ENCODE measurements at places on chromosomes 3 and 15. TPM values are rescaled to one million over a fixed set of nuclear protein-coding genes. Genes with fewer than 3 reads are reported as not detected.

The UBA5 gene
- total RNA-seq, result 32.2 TPM

DNA sequence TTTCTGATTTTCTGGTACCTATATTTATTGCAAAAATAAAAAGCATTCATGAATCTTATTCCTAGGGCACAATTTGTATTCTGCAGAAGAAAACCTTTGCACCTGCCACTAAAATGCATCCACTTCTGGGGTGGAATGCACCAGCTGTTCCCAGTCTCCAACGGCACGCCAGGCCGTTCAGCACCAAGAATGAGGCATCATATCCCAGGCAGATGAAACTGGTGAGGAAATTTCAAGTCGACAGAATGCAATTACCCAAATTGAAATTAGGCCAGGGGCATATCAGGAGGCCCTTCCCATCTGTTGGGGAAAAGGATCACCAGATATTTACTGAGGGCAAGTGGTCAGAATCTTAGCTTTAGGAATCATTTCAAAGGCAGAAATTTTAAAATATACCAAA lies 13.6 kb upstream of the RBMS3 start:
- no peak for DNase-seq

- peak; percentile 25 for DNase-seq
These were observed 32.8 kb upstream of the TSEN2 start for GRCh38 chr3:12451481-12451880.

DNA sequence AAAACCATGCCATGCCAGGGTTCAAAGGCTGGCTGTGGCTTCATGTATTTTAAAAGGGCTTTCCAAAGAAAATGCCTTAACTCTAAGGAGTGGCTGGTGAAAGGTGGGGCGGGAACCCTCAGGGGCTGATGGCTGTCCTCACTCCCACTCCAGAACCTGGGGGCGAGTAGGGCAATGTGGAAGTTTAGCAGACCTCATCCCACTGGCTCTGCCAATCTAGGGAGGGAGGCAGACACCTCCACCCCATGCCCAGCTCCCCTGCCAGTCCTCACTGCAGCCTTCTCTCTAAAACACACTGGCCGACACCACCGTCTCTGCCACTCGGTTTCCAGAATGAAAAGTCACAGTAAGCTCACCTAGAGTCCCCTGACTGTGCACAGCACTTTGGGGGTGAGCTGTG lies 99.5 kb downstream of the TMEM266 start:
- DNase-seq, result no peak

The NR2E3 gene
- not detected for total RNA-seq

GRCh38 chr3:65914032-65914739 lies 124.5 kb downstream of the MAGI1 start:
- DNase-seq, result no peak

DNA sequence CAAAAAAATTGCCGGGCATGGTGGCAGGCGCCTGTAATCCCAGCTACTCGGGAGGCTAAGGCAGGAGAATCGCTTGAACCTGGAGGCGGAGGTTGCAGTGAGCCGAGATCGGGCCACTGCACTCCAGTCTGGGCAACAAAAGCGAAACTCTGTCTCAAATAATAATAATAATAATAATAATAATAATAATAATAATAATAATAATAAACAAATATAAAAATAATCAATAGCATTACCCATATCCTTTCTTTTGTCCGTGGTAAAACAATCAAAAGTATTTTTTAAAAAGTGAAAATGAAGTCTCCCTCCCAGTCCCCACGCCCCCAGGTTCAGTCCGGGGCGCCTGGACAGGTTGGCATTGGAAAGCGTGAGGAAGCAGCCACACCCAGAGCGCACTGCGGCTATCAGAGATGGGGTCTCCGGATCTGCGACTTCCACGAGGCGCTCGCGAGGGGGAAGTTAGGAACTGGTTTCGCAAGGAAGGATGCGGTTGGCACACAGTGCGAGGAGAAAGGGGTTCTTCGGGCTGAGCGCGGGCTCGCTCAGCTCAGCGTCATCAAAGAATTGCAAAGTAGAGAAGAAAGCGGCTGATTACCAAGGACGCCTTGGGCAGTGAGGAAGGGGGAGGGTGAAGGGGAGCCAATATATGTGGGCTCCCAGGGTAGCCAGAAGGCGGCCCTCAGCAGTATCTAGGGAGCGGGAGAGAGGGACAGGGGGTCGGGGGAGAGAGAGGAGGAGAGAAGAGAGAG lies 69.5 kb upstream of the EPHB3 start:
- DNase-seq, result peak; percentile 68

DNA sequence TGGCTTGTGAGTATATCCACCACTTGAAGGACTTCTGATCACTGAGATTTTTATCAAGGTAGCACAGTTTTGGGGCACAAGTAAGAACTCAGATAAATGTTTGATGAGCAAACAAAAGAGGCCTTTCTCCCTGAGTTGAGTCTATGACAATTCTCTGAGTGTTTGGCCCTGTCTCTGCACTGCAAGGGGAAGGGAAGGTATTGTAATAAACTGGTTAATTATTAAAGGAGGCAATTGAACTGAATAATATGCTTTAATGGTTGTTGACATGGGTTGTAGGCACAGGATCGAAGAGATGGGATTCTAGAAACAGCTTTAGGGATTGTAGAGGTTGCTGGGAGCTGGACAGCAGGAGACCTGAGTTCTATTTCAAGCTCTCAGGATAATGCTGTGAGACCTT lies 95.0 kb upstream of the MRPL3 start:
- DNase-seq, result no peak

GRCh38 chr15:77295446-77295845 lies 124.5 kb downstream of the PEAK1 start:
- DNase-seq, result no peak

DNA sequence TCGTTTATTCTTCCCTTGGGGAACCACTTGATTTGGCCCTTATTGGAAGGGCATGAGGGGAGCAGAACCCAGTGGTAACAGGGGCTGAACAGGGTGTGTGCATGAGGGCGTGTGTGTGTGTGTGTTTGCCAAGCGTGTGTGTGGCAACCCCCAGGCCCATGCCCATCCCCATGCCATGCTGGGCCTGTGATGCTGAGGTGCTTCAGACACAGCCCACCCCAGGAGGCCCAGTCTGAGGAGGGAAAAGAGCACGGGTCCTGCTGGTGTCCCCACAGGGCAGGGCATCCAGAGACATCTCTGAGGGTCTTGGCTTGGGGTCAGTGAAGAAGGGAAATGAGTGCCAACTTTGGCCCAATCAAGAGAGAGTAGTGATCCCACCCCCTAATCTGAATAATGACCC lies 71.6 kb downstream of the RASGRF1 start:
- no peak for DNase-seq

- DNase-seq, result peak; percentile 83
These were observed at the start of gene GMNC for GRCh38 chr3:190862209-190863118. TSS of gene GMNC (minus strand) at chr3:190862694. CDS start at chr3:190862615, 79 bp downstream.

DNA sequence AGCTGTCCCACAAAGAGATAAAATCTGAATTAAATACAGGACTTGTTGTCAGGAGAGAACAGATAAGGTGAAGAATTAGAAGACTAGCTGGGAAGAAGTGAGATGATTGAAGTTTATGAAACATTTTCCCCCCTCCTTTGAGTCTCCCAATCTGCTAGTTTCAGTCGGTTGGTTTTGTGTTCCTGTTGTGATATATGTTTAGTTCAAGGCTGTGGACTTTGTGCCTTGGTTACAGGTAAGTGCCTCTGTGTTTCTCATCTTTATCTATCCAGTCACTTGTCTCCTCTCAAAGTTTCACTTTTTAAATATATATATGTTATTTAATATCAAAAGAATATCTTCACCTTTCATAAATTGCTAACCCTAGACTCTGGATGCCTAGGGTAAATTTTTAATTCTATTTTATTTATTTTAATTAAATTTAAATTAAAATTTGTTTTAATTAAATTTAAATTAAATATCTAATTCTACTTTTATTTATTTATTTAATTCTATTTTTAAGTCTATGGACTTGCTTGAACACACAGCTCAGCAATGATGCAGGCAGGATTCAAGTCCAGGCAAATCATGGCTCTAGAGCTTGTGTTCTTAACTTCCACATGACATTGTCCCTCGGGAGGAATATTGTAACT lies 190.0 kb downstream of the FHIT start:
- no peak for DNase-seq

- DNase-seq, result no peak
These were observed 18.2 kb downstream of the PLOD2 start for GRCh38 chr3:146142757-146143156.

DNA sequence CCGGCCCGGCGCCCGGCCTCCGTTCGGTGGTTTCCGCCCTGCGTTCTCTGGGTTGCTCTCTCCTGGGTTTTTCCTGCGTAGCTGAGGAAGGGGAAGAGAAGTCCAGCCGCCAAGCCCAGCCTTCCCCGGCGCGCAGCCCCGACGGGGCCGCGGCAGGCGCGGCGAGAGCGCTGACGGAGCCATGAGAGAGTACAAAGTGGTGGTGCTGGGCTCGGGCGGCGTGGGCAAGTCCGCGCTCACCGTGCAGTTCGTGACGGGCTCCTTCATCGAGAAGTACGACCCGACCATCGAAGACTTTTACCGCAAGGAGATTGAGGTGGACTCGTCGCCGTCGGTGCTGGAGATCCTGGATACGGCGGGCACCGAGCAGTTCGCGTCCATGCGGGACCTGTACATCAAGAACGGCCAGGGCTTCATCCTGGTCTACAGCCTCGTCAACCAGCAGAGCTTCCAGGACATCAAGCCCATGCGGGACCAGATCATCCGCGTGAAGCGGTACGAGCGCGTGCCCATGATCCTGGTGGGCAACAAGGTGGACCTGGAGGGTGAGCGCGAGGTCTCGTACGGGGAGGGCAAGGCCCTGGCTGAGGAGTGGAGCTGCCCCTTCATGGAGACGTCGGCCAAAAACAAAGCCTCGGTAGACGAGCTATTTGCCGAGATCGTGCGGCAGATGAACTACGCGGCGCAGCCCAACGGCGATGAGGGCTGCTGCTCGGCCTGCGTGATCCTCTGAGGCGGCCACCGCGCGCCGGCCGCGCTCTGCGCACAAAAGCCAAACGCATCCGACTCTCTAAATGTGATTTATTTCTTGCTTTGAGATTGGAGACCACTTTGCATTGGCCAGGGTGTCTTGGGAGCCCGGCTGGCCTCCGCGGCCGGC lies 727 bp downstream of the RAP2B start:
- DNase-seq, result peak; percentile 71

The GASK1A gene
- total RNA-seq, result 17.8 TPM

The ACTC1 gene
- 0.94 TPM for total RNA-seq

GRCh38 chr3:176362191-176362731 lies 835.0 kb downstream of the TBL1XR1 start:
- no peak for DNase-seq

DNA sequence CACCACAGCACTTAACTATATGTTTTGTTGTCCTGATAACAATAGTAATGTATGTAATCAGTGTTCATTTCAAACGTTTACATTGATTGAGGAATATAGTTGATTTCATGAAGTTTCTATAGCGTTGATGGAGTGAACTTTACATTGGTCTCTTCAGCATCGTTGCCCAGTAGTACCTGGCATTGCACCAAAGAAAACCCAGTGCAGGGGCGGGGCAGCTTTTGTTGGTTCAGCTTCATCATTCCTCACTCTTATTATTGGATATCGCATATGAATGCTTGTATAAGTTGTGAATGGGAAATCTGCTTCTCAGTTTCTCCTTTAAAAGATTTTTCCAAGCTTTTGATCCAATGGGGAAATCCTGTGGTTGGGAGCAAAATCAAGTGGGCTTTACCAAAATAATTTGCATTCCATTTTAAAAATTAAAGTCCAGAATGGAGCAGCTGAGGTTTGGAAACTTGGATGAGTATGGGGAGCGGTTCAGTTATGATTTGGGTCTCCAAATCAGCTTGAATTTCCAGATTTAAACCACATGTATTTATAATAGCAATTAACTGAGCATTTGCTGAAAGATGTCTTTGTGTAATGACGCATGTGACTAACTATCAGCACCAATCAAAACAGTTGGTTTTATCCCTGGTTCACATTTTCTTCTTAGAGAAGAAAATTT lies 213.7 kb downstream of the ALCAM start:
- DNase-seq, result no peak

The DNAH12 gene
- 0.80 TPM for total RNA-seq

- DNase-seq, result no peak
These were observed 6.2 kb upstream of the IGSF10 start for GRCh38 chr3:151467069-151467468.

GRCh38 chr3:49812916-49813496 lies 747 bp downstream of the UBA7 start:
- DNase-seq, result no peak

The B3GNT5 gene
- total RNA-seq, result 30.3 TPM

The ONECUT1 gene
- total RNA-seq, result not detected

DNA sequence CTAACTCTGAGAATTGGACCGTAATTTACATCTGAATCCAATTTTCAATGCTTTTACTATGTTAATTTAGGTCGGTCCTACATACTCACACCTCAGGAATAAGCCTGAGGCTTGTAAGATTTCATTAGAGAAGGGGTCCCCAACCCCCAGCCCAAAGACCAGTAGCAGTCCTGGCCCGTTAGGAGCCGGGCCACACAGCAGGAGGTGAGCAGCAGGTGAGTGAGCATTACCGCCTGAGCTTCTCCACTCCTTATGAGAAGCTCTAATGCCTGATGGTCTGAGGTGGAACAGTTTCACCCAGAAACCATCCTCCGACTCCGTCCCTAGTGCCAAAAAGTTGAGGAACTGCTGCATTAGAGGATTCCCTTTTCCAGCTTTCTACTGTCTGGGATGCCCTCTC lies 757.3 kb downstream of the SI start:
- no peak for DNase-seq

The LMCD1 gene
- 68.7 TPM for total RNA-seq
